NCI-H1694 treated with DMSO at 0.1 percent for 48 hours (cell line): ENCODE measurements at places on chromosomes 4 and X.

DNA sequence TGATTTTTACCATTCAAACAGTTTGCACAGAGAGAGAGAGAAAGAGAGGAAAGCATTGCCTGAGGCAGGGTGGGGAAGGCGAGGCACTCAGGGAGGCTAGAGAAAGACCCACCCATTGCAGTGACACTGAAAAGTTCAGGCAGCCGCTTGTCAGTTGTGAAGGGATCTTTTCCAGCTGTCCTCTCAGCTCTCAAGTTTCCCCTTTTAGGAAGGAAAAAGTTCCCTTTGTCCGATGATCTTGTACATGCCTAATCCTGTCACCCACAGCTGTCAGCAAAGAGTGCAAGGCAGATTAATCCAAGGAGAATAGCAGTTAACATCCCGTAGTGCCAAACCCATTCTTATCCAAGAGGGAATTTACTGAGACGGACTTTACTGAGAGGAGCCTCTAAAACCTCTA lies 255.0 kb downstream of the MAGEB5 start:
- DNase-seq: no peak

DNA sequence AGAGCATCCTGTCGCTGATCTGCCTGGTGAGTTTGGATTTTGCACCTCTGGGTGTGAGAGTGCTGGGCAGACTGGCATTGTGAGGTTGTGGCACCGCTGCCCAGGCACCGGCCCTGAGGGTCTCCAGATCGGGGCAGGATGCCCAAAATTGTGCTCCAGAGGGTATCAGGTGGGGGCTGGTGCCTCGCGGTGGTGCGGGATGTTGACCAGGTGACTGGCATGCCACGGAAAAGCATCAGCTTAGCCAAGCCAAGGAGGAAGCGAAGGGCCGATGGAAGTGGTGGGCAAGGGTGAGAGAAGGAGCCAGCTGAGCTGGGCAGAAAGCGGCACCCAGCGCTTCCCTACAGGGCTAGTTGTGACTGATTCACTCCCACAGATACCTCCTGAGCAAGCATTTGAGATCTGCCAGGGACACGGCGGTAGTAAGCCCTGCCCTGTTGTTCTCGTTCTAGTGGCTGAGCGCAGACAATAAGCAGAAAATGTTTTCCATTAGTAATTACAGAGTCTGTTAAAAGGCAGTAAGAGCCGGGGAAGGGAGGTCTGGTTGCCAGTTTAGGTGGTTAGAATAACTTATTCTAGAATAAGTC lies 809 bp downstream of the ZFP92 start:
- no peak for DNase-seq

DNA sequence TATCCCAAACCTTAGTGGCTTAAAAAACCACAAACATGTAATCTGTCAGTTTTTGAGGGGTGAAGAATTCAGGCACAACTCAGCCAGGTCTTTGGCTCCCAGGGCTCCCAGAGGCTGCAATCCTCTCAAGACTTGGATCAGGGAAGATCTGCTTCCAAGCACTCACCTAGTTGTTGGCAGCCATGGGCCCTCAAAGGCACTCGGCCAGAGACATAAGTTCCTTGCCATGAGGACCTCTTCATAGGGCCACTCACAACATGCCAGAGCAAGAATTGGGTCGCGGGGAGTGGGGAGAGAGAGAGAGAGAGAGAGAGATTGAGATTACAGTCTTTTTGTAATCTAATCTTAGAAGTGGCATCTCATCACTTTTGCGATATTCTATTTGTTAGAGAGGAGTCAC lies 77.1 kb upstream of the TBC1D9 start:
- DNase-seq: no peak

DNA sequence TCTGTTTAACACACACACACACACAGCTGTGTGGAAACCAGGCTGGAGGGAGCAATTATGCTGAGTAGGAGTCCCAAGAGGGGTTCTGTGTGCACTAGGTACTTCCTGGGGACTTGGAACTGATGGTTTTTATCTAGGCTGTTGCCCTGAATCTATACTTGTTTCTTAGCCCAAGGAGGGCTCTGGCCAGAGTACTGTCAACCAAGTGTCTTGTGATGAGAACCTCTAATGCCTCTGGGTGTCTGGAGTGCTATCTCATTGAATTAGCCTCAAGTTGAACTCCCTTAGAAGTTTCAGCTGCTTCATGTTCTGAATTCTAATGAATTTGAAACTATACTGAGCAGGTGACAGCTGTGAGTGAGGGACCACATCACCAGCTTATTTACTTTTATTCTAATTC lies 16.6 kb downstream of the ARHGAP24 start:
- DNase-seq: peak; percentile 9

GRCh38 chrX:20361081-20361889 lies 94.6 kb upstream of the RPS6KA3 start:
- DNase-seq: no peak

GRCh38 chr4:102684610-102685052 lies 76.1 kb downstream of the MANBA start:
- no peak for DNase-seq

DNA sequence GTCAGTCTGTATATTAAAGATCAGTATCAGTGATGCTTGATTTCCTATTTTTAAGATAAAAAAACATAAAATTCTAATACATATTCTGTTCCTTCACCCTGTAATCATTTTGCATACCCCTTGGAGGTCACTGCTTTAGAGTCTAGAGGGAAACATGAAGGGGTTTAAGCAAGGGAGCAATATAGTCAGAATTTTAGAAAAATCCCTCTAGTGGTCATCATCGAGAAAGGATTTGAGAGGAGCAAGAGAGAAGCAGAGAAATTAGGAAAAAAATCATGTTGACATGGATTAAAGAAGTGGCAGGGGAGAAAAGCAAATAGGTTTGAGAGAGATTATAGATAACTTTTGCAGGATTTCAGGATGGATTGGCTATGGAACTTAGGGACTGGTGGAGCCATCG lies 11.1 kb downstream of the APEX2 start:
- DNase-seq: no peak

DNA sequence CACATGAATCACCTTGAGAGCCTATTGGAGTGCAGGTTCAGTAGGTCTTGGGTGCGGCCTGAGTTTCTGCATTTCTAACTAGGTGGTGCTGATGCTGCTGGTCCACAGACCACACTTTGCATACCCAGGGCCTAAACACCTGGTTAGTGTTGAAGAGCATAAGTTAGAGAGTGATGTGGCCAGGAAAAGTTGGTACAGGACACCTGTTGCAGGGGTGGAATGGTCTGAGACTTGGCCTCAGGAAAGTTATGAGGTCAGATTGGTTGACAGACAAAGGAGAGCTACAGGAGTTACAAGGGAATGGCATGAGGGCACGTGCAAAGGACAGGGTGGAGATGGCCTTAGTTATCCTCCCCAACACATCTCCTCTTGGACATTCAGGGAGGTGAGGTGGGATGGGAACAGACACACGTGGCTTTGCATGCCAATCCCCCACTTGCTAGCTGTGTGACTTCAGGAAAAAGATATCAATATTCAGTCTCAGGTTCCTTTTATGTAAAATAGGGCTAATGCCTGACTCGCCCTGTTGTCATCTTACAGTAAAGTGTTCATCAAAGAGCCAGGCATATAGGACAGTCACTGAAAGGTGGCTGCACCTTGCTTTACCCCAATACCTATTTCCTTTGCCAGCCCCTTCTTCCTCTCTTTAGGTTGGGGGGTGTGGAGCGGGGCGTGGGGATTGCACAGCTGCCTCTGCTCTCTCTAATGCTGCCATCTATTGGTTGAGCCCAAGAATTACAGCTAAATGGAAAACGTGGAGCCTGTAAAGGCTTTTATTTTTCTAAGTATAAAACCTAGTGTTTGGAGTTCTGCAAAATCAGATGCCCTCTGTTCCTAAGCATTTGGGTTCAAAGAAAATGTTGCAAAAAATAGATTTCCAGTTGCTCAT lies 47.5 kb downstream of the ATG4A start:
- peak; percentile 1 for DNase-seq

- no peak for DNase-seq
Measured at GRCh38 chrX:154598656-154599055, 13.7 kb downstream of the CTAG1A start.

GRCh38 chr4:120633810-120634209 lies 288.7 kb downstream of the PRDM5 start:
- DNase-seq: no peak

DNA sequence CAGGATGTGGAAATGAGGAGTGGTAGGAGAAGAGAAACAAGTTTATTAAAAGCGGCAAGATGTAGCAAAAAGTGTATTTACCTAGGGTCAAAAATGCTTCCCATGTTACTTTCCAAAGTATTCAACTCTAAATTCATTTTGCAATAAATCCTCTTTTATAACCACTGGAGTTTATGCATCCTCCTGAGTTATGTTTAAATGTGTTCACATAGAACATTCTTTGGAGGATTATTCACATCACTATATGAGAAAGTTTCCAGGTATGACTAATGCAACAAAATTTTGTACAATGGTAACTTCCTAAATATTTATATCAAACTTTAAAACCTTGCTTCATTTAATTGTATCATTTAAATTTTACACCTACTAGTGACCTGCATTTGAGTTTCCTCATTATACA lies 870.6 kb upstream of the SLIT2 start:
- no peak for DNase-seq

GRCh38 chr4:8009710-8010511 lies 70.2 kb upstream of the AFAP1 start:
- DNase-seq: no peak

- no peak for DNase-seq
Measured at GRCh38 chr4:152138451-152138850, 377.6 kb upstream of the GATB start.

GRCh38 chrX:15737190-15737958 lies 696 bp upstream of the CA5B start:
- DNase-seq: no peak

- DNase-seq: no peak
Measured at GRCh38 chr4:153333874-153334273, 10.6 kb upstream of the MND1 start.

DNA sequence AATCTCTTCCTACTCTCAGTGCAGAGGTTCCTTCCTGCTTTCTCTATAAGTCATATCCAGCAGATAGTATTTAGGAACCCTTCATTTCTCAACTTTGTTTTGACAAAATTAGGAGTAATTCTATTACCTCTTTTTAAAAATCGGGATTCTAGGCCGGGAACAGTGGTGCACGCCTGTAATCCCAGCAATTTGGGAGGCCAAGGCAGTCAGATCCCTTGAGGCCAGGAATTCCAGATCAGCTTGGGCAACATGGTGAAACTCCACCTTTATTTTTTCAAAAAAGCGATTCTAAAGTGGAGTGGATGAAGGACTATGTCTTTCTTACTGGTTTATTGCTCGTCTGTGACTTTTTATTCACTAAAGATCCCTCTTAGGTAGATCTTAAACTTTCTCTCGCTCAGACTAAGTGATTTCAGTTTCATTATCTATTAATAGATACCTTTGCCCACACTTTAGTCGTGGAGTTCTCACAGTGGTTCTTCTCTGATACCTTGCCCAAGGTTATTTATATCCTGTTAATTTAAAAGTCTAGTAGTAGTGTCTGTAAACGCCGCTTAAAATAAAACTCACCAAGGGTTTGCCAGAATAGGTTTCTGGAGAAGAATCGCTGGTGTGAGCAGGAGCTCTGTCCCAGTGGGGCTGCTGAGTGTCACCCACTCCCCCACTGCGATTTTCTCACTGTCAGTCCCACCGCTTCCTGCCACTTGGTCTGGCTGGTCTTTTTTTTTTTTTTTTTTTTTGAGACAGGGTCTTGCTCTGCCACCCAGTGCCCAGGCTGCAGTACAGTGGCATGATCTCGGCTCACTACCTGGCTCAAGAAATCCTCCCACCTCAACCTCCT lies 27.0 kb upstream of the TMEM131L start:
- DNase-seq: no peak

- no peak for DNase-seq
Measured at GRCh38 chr4:155820887-155821518, 45.1 kb downstream of the ASIC5 start.

- DNase-seq: no peak
Measured at GRCh38 chr4:25760518-25761157, 102.2 kb downstream of the SEL1L3 start.

GRCh38 chr4:90951037-90951436 lies 823.8 kb downstream of the CCSER1 start:
- DNase-seq: no peak

DNA sequence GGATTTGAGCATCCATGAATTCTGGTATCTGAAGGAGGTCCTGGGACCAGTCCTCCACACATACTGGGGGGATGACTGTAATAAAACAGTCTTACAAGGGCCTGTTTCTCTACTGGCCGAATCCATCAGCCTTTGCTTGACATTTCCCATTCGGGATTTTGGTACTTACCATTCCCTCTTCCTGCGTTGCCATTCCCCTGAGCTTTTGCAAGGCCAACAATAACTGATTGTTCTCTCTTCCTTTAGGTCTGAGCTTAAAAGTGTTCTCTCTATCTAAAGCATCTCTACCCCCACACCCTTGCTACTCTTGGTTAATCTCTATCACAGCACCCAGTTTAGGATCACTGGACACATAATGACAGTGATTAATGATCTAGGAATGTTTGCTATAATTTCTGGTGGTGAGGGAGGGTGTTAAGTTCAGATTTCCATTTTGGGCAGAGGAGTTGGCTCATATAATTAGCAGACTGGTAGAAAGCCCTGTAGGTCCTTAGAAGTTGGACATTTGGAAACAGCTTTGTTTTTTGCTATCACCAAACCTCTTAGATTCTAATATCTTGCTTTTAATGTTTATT lies 29.4 kb downstream of the TMA16 start:
- DNase-seq: no peak

GRCh38 chrX:121781991-121782390 lies 734.6 kb downstream of the GLUD2 start:
- DNase-seq: no peak
